ENCODE measurements at places on chromosomes 1 and 21. TPM values are rescaled to one million over a fixed set of nuclear protein-coding genes. Genes with fewer than 3 reads are reported as not detected.

The FCRL6 gene
- not detected for polyA plus RNA-seq

The TTC39A gene
- polyA plus RNA-seq, result 0.48 TPM

The ASPM gene
- polyA plus RNA-seq, result 0.14 TPM

The MX2 gene
- polyA plus RNA-seq, result 1.2 TPM

The SLAMF9 gene
- polyA plus RNA-seq, result not detected

The CLCA2 gene
- polyA plus RNA-seq, result not detected

GRCh38 chr1:33126411-33127000 lies 45.6 kb downstream of the AZIN2 start:
- H3K27me3 ChIP-seq, result no peaks in the 10 kb centered on the region
- peak overlapping the region; percentile 88 for H3K4me3 ChIP-seq
- peak overlapping the region; percentile 91 for H3K27ac ChIP-seq
- H3K36me3 ChIP-seq, result peaks cover 5% of the 10 kb centered on the region
- H3K4me1 ChIP-seq, result peaks cover 36% of the 10 kb centered on the region

- H3K27ac ChIP-seq, result peak overlapping the region; percentile 48
- peaks cover 2% of the 10 kb centered on the region for H3K27me3 ChIP-seq
- H3K4me1 ChIP-seq, result no peaks in the 10 kb centered on the region
- DNase-seq, result peak; percentile 77
- H3K36me3 ChIP-seq, result no peaks in the 10 kb centered on the region
- H3K4me3 ChIP-seq, result no peak overlapping the region
These were observed 15.5 kb upstream of the CITED4 start for GRCh38 chr1:40877698-40878097.

DNA sequence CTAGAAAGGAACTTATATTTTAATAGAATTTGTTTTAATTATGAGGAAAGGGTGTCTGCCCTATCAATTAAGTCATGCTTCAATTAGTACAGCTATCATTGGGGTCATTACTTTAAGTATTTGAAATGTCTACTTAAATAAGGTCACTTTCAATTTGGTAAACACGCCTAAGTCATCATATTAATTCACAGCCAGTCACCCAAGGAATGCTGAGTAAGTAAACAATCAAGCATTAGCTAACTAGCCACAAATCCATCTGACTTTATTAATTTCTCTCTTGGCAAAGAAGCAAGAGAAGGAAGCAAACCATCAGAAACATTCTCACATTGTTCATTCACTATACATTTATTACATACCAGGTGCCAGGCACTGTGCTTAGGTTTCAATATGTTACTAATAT lies 1.2 kb upstream of the LRRC52 start:
- peak overlapping the region; percentile 48 for H3K27ac ChIP-seq
- no peaks in the 10 kb centered on the region for H3K36me3 ChIP-seq
- DNase-seq, result no peak

DNA sequence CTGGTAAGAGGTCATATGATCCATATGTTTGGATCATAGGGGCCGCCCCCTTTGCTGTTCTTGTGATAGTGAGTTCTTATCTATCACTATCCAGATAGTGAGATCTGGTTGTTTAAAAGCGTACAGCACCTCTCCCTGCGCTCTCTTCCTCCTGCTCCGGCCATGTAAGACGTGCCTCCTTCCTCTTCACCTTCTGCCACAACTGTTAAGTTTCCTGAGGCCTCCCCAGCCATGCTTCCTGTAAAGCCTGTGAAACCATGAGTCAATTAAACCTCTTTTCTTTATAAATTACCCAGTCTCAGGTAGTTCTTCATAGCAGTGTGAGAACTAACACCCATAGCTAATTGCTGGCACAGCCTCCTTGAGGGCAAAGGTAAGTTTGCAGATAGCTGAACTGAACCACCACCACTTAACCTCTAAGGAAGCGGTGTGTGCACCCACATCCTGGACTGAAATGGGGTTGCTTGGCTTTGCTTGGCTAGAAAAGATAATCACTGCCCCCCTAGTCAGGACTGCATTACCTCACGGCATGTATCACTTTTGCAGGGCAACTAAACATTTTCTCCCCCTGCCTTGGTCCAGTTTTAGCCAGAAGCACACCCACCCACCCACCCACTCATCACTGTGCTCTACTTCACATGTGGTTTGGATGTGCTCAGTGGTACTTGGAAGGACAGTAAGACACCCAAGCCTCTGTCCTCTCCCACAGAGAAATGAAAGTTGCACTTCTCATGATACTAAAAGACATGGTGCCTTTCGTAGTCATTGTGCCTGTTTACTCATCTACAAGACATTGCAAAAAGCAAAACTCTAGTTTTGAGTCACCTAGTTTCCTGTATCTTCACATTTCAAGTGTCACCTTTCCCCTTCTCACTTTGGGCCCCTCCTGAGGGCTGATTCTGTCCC lies 23.1 kb upstream of the PTAFR start:
- peaks cover 14% of the 10 kb centered on the region for H3K36me3 ChIP-seq
- no peak overlapping the region for H3K27ac ChIP-seq
- H3K27me3 ChIP-seq, result no peaks in the 10 kb centered on the region
- H3K4me3 ChIP-seq, result no peak overlapping the region

DNA sequence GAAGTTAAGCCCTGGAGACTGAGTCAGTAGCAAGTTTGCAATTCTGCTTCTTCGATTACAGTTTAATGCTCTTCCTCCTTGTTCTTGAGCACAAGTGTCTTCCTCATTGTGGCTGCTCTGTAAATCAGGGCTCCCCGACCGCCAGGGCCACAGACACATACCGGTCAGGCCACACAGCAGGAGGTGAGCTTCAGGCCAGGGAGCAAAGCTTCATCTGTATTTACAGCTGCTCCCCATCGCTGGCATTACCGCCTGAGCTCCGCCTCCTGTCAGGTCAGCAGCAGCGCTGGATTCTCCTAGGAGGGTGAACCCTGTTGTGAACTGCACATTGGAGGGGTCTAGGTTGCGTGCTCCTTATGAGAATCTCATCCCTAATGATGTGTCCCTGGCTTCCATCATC lies 1.7 kb upstream of the TRAPPC10 start:
- no peak overlapping the region for H3K27ac ChIP-seq
- H3K4me1 ChIP-seq, result peaks cover 23% of the 10 kb centered on the region
- no peaks in the 10 kb centered on the region for H3K27me3 ChIP-seq
- no peak for DNase-seq
- H3K4me3 ChIP-seq, result no peak overlapping the region

DNA sequence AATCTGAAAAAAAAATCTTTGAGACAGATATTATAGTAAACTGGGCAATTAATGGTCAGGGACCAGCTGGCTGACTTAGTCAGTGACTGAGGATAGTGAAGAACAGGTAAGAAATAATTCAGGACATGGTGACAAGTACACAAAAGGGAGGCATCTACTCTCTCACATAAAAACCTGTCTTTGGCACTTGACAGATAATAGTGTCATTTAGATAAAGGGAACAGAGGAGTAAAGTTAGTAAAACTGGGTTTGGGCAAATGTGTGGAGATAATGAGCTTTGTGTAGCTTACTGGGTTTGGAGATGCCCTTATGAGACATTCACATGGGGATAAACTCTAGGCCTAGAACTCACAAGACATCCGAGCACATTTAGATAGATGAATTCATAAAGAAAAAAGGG lies 4.0 kb downstream of the SSX2IP start:
- no peaks in the 10 kb centered on the region for H3K36me3 ChIP-seq
- DNase-seq, result no peak
- no peak overlapping the region for H3K27ac ChIP-seq
- H3K4me1 ChIP-seq, result no peaks in the 10 kb centered on the region

GRCh38 chr1:243855616-243856318 lies 5.7 kb upstream of the AKT3 start:
- no peak overlapping the region for H3K4me3 ChIP-seq
- H3K36me3 ChIP-seq, result no peaks in the 10 kb centered on the region
- H3K27me3 ChIP-seq, result peaks cover 11% of the 10 kb centered on the region
- no peak overlapping the region for H3K27ac ChIP-seq
- no peak for DNase-seq

DNA sequence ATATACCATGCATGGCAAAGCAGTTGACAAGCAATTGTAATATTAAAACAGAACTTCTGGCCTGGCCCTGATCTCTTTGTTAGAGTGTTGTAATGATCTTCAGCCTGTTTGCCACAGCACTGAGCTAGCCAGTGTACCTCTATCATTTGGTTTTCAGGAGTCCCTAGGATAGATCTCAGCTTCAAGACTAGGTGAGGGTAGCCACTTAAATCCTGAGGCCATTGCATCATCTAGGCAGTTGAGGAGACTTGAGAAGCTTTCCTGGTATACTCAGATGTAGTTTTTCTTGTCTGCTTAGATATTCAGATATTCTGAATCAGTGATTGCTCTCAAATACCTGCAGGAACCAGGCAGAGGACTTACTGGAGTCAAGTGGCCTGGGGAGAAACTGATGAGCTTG lies 14.7 kb downstream of the S1PR1 start:
- H3K4me3 ChIP-seq, result no peak overlapping the region
- H3K27me3 ChIP-seq, result no peaks in the 10 kb centered on the region
- H3K4me1 ChIP-seq, result no peaks in the 10 kb centered on the region

- H3K27me3 ChIP-seq, result no peaks in the 10 kb centered on the region
- no peak overlapping the region for H3K4me3 ChIP-seq
- H3K27ac ChIP-seq, result no peak overlapping the region
- H3K4me1 ChIP-seq, result peaks cover 5% of the 10 kb centered on the region
These were observed 12.0 kb upstream of the BGLAP start for GRCh38 chr1:156229809-156230472.

DNA sequence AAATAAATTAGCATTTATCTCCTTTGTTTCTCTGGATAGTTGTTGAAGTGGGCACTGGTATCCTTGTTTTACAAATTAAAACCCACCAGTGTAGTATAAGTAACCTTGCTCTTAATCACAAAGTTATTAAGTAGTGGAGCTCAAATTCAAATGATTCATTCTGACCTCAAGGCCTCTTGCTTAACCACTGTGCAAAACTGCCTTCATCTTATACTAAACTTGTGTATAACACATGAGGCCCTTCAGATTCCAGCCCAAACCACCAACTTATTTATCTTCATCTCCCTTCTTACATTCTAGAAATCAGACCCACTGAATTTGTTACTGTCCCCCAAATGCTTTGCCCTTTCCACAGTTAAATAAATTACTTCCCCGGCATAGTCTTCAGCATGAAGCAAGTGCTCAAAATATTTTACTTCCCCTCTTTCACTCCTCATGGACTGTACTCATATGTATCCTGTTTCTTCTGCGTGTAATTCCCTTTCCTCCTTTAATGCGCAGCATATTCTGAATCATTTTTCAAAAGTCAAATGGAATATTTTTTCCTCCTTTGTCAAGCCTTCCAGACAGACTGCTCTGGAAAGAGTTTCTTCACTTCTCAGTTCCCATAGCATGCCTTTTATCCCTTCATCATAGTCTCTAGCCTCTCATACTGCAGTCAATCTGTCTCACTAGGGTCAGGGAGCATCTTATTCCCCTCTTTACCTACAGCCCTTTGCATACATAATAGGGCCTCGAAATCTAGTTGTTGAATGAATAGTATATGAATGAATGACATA lies 19.0 kb upstream of the DNASE2B start:
- H3K4me3 ChIP-seq, result no peak overlapping the region
- H3K27ac ChIP-seq, result no peak overlapping the region
- H3K27me3 ChIP-seq, result no peaks in the 10 kb centered on the region
- peaks cover 21% of the 10 kb centered on the region for H3K4me1 ChIP-seq
- no peaks in the 10 kb centered on the region for H3K36me3 ChIP-seq
- no peak for DNase-seq

GRCh38 chr1:78649628-78650027 lies at the start of gene IFI44:
IFI44 (plus strand) TSS chr1:78649831; CDS start chr1:78650196, 365 bp downstream.
- no peaks in the 10 kb centered on the region for H3K4me1 ChIP-seq
- no peaks in the 10 kb centered on the region for H3K27me3 ChIP-seq
- DNase-seq, result peak; percentile 83
- no peaks in the 10 kb centered on the region for H3K36me3 ChIP-seq

- H3K27me3 ChIP-seq, result no peaks in the 10 kb centered on the region
- no peak overlapping the region for H3K4me3 ChIP-seq
- no peak for DNase-seq
These were observed 14.8 kb upstream of the GPR88 start for GRCh38 chr1:100523038-100523652.

DNA sequence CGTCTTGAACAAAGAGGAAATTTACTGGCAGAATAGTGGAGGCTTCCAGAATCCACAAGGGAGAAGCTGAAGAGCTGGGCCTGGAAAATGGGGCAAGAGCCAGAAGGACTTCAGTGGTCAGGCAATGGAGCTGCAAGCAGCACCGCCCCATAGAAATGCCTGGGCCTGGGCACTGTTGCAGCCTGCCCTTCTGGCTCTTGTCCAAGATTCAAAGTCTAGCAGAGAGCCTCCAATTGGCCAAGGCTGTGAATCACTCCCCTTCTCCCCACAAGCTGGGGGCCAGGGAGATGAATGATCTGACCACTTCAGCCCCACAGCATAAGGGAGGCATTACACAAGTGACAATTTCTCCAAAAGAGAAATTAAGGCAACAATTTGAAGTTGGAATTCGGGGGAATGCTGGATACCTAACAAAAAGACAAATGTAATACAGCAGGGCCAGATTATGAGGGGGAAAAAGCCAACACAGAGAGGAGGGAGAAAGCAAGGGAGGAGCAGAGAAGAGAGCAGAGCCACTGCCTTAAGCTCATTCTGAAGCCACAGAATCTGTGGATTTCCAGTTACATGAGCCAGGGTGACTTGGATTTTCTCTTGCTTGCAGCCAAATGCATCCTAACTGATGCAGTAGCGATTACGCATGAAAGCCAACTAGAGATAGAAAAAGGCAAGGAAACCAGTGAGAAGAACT lies 80.3 kb downstream of the LRIG2 start:
- no peaks in the 10 kb centered on the region for H3K4me1 ChIP-seq
- no peaks in the 10 kb centered on the region for H3K27me3 ChIP-seq
- no peaks in the 10 kb centered on the region for H3K36me3 ChIP-seq
- DNase-seq, result no peak
- no peak overlapping the region for H3K27ac ChIP-seq

GRCh38 chr1:231465051-231465450 lies 43.0 kb upstream of the EGLN1 start:
- no peak overlapping the region for H3K27ac ChIP-seq
- H3K27me3 ChIP-seq, result no peaks in the 10 kb centered on the region
- H3K36me3 ChIP-seq, result no peaks in the 10 kb centered on the region

DNA sequence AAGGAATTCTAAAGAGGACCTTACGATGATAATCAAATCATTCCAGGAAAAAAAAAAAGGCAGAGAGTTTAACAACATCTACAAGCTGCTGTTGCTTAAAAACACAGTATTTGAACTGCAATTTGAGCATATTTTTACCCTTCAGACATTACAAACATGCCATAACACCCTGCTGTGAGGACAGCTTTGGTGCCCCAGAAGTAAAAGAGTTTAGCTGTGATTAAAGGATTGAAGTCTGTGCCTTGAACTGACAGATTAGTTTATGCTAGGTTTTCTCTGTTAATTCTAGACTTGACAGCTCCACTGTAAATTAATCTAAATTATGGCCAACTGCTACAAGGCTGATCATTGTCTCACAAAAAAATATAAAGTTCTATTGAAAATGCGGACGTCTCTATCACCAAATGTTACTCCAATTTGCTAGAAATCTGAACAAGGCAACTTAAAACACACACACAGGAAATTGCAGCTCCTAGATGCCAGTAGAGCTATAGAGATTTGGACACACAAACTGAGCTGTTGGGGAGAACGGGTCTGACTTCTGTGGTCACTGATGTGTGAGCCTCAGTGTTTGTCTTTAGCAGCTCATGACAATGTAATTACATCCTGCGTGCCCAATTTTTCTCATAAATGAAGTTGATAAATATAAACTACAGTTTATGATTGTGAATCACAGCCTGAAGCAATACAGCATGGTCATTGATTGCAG lies 217.9 kb downstream of the NTNG1 start:
- no peak overlapping the region for H3K4me3 ChIP-seq
- no peak for DNase-seq
- H3K36me3 ChIP-seq, result no peaks in the 10 kb centered on the region
- H3K4me1 ChIP-seq, result no peaks in the 10 kb centered on the region
- H3K27ac ChIP-seq, result no peak overlapping the region
- no peaks in the 10 kb centered on the region for H3K27me3 ChIP-seq

- H3K27me3 ChIP-seq, result no peaks in the 10 kb centered on the region
- no peaks in the 10 kb centered on the region for H3K36me3 ChIP-seq
These were observed 25.8 kb downstream of the PTPN14 start for GRCh38 chr1:214525535-214526019.
